M059J (cell line): ENCODE measurements at places on chromosomes 2 and 18. TPM values are rescaled to one million over a fixed set of nuclear protein-coding genes. Genes with fewer than 3 reads are reported as not detected.
A peak's percentile ranks its signal among the peaks of the same experiment; 100 is the strongest.

Gene LCT
- not detected in 2 replicates for total RNA-seq

Gene GFPT1
- total RNA-seq = 18.5 and 30.8 TPM in 2 replicates

Gene IL1RL1
- not detected in 2 replicates for total RNA-seq

Gene SLC5A7
- total RNA-seq = not detected in 2 replicates

Gene PAX3
- total RNA-seq = 11.2 and 14.6 TPM in 2 replicates

Gene PSMA8
- total RNA-seq = 0.15 TPM in 1 of 2 replicates, not detected in the other

Gene UNC50
- 63.3 and 67.5 TPM in 2 replicates for total RNA-seq

DNA sequence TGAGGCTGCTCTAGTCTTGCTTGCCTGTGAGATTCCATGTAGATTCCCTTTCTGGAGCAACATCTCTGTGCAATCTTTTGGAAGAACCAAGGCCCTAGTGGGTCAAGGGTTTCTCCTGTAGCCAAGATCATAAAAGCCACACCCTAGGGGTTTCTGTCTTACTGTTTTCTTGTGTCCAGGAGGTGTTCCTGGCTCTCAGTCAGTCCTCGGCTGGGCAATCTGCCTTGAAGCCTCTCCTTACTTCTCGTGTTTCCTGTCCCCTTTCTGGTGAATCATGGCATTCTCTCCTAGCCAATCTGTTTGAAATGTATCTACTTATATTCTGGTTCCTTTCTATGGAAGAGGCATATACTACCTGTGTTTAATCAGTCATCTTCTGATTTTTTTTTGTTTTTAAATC, 484.8 kb upstream of the UBE2E3 start:
- peak; percentile 48 for DNase-seq

DNA sequence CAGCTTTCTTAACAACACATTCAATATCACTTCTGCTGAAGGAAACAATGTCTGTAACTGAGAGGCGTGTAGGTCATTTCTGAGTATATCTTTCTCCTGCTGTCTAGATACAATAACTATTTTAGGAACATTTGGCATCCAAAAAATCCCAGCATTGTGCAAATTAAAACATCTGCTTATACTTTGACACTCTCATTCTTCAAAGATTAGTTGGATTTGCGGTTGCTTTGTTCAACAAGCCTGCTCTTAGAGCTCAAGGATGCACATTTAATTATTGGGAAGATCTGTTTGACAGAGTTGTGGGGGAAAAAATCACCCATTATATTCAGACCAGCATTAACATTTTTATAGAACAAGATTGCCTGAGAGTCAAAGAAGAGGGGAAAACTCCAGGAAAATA, 449.5 kb upstream of the HNRNPA3 start:
- no peak for DNase-seq

- no peak for DNase-seq
These were observed 1351.6 kb upstream of the NRXN1 start for GRCh38 chr2:52383541-52383940.
